ENCODE measurements at places on chromosomes 5 and 9.

GRCh38 chr9:79242489-79242888 is 329.3 kb upstream of the TLE4 start:
- DNase-seq: no peak

DNA sequence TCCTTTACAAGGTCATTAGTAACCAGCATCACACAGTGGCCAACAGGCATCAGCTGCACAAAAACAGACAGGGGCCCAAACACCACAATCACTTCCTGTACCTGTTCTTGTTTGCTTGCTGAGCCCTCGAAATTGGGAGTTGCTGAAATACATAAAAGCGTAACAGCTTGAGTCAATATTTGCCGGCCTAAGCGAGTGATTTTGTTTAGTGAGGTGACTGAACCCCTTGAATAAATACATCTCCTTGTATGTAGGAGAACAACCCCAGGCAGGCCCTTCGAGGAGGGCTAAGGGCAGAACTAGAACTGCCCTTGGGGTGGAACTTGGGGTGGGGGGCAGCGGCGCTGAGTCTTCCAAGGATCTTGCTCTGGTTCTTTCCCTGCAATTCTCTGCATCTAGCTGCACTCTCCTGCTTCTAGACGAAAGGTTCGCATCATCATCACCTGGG is 502.5 kb downstream of the RASEF start:
- no peak for DNase-seq

GRCh38 chr5:106545325-106545724 is 1125.4 kb downstream of the EFNA5 start:
- DNase-seq: no peak

GRCh38 chr9:99092643-99093491 is 12.0 kb upstream of the TGFBR1 start:
- no peak for DNase-seq

GRCh38 chr5:17143335-17143734 is 74.1 kb upstream of the BASP1 start:
- no peak for DNase-seq

GRCh38 chr9:108704156-108704852 is 151.5 kb downstream of the ACTL7B start:
- DNase-seq: no peak

DNA sequence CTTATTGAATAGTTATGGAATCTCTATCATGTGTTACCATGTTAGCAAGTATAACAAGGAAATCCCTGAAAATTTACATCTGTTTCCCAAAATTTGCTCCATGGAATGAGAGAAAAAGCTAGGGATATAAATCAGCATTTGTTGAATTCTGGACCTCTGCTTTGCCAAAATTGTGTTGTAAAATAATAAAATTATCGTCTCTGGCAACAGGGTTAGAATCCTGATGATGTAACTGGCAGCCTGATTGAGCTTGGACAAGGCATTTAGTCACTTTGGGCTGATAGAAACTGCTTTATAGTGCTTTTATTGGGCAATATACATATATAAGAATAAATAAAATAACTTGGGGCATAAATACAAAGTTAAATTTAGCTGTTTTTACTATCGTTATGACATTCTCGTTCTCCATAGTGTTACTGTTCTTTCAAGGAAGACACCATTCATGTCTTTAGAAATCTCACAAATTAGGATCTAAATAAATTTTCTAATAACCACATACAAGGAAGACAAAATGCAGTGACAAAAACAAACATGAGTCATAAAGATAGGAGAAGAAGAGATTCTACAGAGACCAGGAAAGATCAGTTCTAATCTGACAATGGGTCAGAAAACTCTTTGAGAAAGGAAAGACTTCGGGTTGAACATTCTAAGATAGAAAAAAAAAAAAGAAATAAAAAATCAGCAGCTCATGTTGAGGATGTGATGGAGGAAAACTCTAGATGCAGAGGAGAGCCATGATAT is 145.0 kb upstream of the CDH10 start:
- no peak for DNase-seq

GRCh38 chr5:1547236-1547635 is 23.5 kb upstream of the LPCAT1 start:
- DNase-seq: no peak

DNA sequence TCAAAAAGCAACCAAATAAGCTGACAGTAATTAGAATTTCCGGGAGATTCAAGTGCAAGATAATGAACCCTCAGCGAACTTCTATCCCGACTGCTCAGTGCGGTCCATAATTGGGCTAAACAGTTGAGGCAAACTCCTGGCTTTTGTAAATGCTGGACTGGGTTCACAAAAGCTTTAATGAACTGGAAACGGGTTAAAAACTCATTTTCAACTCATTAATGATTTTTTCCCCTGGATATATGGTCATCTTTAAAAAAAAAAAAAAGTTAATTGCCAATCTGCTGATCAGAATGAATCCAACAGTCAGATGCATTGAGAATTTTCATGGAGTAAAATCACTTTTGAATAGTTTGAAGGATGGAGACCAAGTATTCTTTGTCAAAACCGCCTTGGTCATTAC is 79.5 kb upstream of the WWC1 start:
- no peak for DNase-seq

DNA sequence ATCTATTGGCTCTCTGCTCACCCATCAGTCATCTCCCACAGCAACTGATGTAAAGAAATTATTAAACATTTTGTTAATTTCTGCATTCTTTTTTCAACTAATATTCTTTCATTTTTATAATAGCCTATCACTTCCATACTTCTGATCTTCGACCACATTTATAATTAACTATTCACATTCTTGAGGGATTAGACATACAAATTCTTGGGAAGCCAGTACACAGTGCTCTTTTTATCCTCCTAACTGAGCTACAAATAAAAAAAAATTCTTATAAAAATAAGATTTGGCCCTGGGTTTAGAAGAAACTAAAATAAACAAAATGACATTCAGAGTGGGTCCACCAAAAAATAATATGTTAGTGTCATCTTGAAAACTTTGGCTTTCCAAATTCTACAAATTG is 103.7 kb upstream of the ITGA1 start:
- no peak for DNase-seq

DNA sequence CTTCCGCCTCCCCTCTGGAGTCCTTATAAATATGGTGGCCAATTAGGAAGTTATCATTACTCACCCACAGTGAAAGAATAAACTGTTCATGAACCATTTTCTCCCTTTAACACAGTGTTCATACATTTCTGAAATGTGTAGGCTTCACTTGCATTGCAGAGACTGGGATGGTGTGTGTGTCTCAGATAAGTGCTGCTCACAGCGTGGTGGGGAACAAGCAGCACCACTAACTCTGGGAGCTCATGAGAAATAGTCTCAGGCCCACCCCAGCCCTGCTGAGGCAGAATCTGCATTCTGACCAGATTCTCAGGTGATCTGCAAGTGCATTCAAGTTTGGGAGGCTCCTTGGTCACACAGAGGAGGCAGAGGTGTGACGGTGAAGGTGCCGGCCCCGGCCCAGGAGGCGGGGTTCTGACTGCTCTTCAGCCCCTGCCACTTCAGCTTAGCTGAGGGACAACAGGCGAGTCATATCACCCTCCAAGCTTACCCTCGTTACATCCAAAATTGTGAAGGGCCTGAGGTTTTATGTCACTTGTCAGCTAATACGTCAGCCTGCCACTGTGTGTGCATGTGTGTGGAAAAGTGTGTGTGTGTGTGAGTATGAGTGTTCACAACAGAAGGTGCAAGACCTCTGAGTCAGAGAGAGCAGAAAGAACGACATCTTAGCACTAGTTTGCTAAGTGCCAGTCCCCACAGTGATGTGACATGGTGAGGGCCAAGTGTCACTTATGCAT is 34.7 kb downstream of the DAP start:
- no peak for DNase-seq

GRCh38 chr5:75660678-75661465 is 49.6 kb downstream of the ANKDD1B start:
- DNase-seq: no peak

DNA sequence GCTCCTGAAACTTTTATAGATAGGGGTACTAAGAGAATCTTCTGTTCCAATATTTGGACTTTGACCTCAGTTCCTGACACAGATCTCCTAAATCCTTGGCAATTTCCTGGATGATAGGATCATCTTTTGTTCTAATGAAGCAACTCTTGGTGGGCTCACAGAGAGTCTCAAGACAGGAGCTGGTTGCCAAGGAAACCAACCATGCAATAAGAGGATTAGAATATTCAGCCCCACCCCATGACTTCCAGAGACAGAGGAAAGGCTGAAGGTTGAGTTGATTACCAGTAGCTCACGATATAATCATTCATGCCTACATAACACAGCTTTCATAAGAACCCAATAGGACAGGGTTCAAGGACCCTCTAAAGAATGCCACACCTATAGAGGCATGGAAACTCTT is 2050.2 kb upstream of the CDH6 start:
- DNase-seq: no peak

GRCh38 chr9:95037789-95038521 is 279.6 kb downstream of the FANCC start:
- no peak for DNase-seq

- no peak for DNase-seq
These were observed 108.1 kb downstream of the MED27 start for GRCh38 chr9:131971482-131972074.

DNA sequence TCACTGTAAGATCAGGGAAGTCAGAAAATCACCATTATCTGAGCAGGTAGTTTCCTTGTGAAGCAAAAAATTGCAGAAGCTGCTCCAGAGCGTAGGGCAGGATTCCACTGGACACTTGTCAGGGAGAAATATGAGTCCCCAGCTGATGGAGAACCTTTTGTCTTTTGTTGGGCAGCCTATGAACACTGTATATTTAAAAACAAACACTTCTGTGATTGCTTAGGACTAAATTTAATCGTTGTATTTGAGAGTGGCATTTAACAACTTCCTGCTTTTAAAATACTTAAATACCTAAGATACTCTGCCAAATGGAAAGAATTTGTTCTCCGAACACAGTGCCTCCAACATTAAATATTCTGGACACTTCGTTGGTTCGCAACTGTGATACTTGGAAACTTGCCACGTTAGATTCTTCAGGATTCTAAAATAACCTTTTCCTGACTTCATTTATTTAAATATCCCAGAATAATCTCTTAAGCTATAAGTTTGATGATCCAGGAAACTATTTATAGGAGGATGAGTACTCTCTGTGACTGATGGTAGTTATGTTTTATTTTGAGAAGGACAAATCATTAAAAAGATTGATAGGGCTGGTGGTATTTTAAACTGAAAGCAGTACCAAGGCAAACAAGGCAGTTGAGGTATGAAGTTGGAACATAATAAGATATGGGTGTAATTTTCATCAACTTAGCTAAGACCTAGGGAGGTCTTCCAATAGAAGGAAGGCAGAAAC is 2.7 kb upstream of the HSPA4 start:
- DNase-seq: no peak

- no peak for DNase-seq
These were observed 28.4 kb downstream of the SEMA6A start for GRCh38 chr5:116546033-116546742.

- no peak for DNase-seq
These were observed 54.5 kb downstream of the ADAM19 start for GRCh38 chr5:157520911-157521703.

DNA sequence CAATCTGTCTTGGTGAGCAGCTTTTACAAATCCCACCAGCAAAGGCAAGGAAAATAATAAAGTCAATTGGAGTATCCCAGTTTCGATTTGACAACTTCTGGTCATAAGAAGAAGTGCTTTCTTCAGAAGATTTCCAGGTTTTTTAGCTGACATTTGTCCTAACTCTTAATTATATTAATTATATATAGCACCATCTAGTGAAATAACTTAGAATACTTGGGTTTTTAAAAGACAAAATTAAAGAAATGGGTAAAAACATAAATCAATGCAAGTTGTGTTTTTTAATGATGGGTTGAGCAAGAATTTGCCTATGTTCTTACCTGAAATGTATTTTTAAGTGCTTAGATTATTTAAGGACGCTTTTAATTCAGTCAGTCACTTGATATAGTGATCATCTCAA is 421.8 kb downstream of the ACTL7B start:
- no peak for DNase-seq

GRCh38 chr5:125149527-125149926 is 403.1 kb upstream of the ZNF608 start:
- DNase-seq: no peak

- no peak for DNase-seq
These were observed at the start of gene IL31RA for GRCh38 chr5:55850839-55851674. TSS of gene IL31RA (plus strand) at chr5:55851357. CDS start at chr5:55851571, 214 bp downstream.

- DNase-seq: no peak
These were observed 86.5 kb upstream of the PRLR start for GRCh38 chr5:35316611-35317274.

DNA sequence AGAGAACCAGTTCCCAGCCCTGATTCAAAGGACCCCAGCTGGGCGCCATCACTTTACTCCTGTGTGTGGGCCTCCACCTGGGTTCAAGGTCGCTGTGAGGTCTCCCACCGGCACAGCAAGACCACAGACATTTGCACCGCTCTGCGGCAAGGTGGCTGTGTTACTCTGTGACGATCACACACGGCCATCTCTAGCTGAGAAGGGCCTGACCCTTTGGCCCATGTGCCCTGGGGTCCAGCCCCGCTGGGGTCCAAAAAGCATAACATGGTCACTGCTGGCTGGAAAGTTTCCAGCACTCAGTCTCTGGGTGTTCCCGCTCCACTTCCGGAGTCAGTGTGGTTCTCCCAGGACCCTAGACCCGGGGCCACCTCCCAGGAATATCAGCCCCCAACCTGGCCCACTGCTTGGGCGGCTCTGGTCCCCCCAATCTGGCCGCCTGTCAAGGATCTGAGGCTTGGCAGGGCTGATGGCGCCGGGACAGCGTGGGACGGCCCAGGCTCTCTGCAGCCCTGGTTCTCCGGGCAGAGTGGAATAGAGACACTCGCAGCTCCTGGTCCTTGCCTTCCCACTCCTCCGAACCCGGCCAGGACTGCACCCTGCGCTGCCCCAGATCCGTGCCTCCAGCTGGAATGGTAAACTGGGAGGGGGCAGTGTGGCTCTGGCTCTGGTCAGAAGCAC is 3.9 kb upstream of the LMX1B start:
- no peak for DNase-seq

DNA sequence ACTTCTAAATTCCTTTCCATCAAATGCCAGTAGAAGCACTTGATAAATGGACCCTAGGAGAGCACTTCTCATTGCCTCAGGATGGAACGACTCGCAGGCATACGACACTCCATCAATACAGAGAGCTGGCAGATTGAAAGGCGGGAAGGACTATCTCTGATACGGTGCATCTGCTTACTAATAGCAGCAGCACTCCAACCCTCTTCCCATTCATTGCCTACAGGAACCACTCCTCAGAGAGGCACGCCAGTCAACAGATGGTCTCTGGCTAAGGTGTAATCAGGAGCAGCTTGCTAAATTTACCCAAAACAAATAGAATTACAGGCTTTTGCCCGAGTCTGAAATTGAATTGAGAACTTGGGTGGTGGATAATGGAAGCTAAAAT is 168.1 kb downstream of the EFNA5 start:
- no peak for DNase-seq

DNA sequence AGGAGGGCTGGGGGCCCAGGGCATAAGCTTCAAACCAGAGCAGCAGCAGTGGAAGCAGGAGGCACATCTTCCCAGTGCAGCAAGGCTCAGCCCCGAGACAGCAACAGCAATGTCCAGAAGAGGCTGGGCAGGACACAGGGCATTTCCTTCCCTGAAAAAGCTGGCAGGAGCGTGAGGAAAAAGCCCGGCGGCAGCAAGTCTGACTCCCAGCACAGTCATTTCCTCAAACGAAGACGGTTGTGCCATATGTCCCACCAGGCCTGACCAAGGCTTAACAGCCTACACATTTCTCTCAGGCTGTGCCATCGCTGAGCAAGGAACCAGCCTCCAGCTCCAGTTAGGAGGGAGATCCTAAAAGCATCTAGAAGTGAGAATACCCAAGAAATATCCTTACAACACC is 74.5 kb downstream of the APTX start:
- DNase-seq: no peak

Data from CD8-positive, alpha-beta memory T cell (primary cell).